SW480 (cell line): ENCODE measurements at places on chromosomes 7 and 10.

GRCh38 chr7:130356876-130357611 lies 12.4 kb downstream of the CPA5 start:
- DNase-seq = peak; percentile 92

- DNase-seq = no peak
Measured at GRCh38 chr10:119849944-119850343, 22.7 kb downstream of the MCMBP start.

- DNase-seq = no peak
Measured at GRCh38 chr10:10663622-10664021, 354.1 kb upstream of the CELF2 start.

DNA sequence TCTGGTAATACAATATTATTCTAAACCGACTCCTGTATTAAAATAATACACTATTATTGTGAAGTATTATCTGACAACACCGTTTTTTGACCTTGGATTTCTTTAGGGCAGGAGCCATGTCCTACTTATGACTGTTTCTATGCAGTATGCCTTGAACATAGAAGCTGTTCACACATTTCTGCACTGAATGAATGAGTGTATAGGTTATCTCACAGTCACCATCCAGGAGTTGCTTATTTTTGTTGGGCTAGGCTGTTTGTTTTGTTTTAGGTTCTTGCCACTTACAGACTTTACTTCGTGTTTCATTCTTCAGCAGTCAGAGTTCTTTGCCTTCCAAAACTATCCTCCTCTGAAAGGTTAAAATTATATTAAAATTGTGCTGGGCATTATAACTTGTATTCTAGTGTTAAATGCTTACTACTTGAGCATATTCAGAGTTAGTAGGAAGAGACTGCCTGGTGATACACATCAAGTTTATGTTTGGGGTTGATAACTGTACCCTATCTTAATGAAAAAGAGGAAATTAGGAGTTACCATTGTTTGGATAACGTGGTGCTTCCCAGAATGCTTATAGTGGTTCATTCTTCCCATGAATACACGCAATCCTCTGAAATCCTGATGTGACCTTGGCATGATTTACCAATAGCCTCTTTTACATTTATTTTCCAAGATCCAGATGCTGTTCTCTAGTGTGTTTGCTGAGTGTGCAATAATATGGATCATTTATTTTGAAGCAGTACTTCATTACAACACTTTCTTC lies 1.7 kb downstream of the RALA start:
- no peak for DNase-seq

- no peak for DNase-seq
Measured at GRCh38 chr10:52359441-52359840, 45.4 kb downstream of the DKK1 start.
